ENCODE measurements at places on chromosomes 11 and 22.

GRCh38 chr11:117921456-117921855, 7.7 kb downstream of the TMPRSS13 start:
- DNase-seq: no peak

- DNase-seq: no peak
Observed at GRCh38 chr11:108112057-108112456, 9.3 kb upstream of the ACAT1 start.

DNA sequence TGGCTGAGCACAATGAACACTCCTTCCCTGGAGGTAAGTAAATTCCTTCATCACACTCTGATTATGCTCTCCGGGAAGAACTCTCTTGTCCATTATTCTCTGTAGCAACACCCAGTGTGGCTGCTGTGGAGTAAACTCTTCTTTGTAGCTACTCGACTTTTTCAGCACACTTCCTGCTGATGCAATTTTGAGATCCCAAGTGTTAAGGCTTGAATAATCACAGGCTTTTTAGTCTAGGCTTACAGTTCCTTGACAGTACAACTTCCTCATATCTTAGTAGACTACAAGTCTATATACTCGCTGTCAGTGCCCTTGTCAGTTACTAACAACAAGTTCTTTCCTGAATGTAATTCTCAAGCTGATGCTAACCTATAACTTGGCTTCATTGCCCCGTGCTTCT, 301.8 kb upstream of the API5 start:
- DNase-seq: no peak

- DNase-seq: no peak
Observed at GRCh38 chr11:3865388-3866193, 10.1 kb downstream of the STIM1 start.

- DNase-seq: no peak
Observed at GRCh38 chr11:9687711-9688477, 24.0 kb downstream of the SWAP70 start.

GRCh38 chr11:3207526-3208189, 11.0 kb downstream of the MRGPRG start:
- no peak for DNase-seq

DNA sequence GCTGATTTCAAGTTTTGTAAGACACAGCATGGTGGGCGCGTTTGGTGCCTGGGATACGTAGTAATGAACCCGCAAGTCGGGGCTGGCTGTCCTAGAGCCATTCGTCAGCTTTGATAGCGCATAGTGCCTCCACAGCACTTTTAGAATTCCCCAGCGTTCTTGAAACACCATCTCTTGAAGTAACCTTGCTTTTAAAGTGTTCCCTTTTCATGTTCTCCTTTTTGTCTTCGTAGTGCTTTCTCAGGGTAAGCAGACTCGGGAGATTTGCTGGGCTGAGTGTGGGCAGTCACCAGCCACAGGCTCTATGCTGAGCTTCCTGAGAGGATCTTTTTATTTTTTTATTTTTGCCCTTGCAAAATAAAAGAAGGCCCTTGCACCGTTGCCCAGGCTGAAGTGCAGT, 39.6 kb upstream of the CTTN start:
- DNase-seq: no peak
